H1 (cell line): ENCODE measurements at places on chromosomes 6 and 20. TPM values are rescaled to one million over a fixed set of nuclear protein-coding genes. Genes with fewer than 3 reads are reported as not detected.
A peak's percentile ranks its signal among the peaks of the same experiment; 100 is the strongest.

The ACTL10 gene
- not detected in 2 replicates for total RNA-seq

The TP53TG5 gene
- not detected in 2 replicates for total RNA-seq

The TRIM31 gene
- not detected in 2 replicates for total RNA-seq

GRCh38 chr20:31566319-31566657, 38.8 kb upstream of the ID1 start:
- no peak overlapping the region for H3K4me3 ChIP-seq
- no peak for DNase-seq
- H3K36me3 ChIP-seq, result peaks cover 27% of the 10 kb centered on the region
- H3K27ac ChIP-seq, result no peak overlapping the region

DNA sequence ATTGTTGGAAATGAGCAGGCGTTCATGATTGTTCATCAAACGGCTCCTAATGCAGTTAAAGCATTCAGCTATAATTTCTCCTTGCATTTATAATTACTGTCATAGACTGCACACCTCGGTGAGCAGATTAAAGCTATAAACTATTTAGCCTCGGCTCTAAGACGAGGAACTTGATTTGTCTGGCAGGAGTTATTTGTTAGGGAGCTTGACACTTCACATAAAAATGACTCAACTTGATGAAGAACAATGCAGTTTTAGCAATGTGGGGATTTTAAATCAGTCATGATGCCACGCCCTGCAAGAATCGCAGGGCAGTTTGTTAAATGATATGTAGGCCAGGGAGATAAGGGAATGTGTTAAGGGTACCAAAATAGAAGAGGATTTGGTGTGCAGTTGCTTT, 290.2 kb downstream of the TSHZ2 start:
- no peaks in the 10 kb centered on the region for H3K27me3 ChIP-seq
- DNase-seq, result no peak
- no peak overlapping the region for H3K27ac ChIP-seq
- H3K4me1 ChIP-seq, result peaks cover 4% of the 10 kb centered on the region; the same call in 1 of the 2 replicates
- no peak overlapping the region for H3K4me3 ChIP-seq

GRCh38 chr6:121430514-121431460, 4.7 kb upstream of the GJA1 start:
- DNase-seq, result no peak
- no peaks in the 10 kb centered on the region for H3K36me3 ChIP-seq
- H3K27ac ChIP-seq, result peak overlapping the region; percentile 36; the same call in 1 of the 2 replicates
- H3K4me3 ChIP-seq, result no peak overlapping the region
- no peaks in the 10 kb centered on the region for H3K27me3 ChIP-seq
- H3K4me1 ChIP-seq, result no peaks in the 10 kb centered on the region; the same call in 1 of the 2 replicates

DNA sequence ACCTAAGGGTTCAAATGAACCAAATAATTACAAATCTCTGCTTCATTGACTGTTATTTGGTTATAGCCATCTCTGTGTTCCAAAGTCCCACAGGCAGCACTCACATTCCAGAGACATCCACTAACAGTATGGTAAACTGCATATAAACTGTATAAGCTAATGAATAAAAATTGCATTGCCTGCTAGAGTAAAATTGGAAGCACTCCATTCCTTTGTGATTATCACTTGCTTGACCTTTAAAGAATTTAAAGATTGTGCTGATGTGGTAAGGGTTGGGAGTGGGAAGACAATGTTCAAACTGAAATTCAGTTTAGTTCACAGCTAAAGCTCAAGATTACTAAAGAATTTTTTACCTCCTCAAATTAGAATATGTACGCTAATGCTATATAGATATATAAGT, 31.0 kb upstream of the OSTM1 start:
- H3K4me1 ChIP-seq, result peaks cover 5% of the 10 kb centered on the region; the same call in 1 of the 2 replicates
- H3K36me3 ChIP-seq, result no peaks in the 10 kb centered on the region
- H3K27ac ChIP-seq, result no peak overlapping the region

GRCh38 chr20:23878787-23879186, 761 bp downstream of the CST5 start:
- no peak overlapping the region for H3K27ac ChIP-seq
- no peaks in the 10 kb centered on the region; the same call in 1 of the 2 replicates for H3K27me3 ChIP-seq
- H3K4me1 ChIP-seq, result 0 out of 2 replicates have a peak, but pooled peaks cover 4% of the 10 kb centered on the region
- H3K4me3 ChIP-seq, result no peak overlapping the region
- H3K36me3 ChIP-seq, result no peaks in the 10 kb centered on the region
- DNase-seq, result no peak
